T-helper 2 cell treated with Interferon-gamma antibody and Interleukin-4, amounts not matched to agents 5 μg/mL and 100 μg/mL, for 36 hours (primary cell): ENCODE measurements at places on chromosomes 12 and 14.

DNA sequence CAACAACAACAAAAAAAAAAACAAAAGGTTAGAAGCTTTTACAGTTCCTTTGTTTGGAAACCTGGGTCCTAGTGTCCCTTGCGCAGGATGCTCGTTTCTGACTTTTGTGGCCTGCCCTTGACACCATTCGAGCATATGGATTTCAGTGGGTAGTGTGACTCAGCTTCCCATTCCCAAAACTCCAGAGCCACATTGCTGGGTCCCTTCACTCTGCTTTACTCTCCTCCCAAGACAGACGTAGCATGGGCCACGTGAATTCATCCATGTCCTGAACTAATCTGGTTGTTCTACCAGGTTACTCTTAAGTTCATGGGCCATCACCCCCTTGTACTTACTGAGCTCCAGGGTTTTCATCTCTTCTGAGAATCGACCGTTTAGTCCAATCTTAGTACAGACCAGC is 68.0 kb upstream of the MAX start:
- DNase-seq, result no peak

- no peak for DNase-seq
Measured at GRCh38 chr12:66763467-66763866, 84.6 kb upstream of the GRIP1 start.

GRCh38 chr12:104280717-104281458 is 22.7 kb upstream of the EID3 start:
- DNase-seq, result no peak

- DNase-seq, result no peak
Measured at GRCh38 chr12:116556964-116557698, 2.0 kb upstream of the MAP1LC3B2 start.

DNA sequence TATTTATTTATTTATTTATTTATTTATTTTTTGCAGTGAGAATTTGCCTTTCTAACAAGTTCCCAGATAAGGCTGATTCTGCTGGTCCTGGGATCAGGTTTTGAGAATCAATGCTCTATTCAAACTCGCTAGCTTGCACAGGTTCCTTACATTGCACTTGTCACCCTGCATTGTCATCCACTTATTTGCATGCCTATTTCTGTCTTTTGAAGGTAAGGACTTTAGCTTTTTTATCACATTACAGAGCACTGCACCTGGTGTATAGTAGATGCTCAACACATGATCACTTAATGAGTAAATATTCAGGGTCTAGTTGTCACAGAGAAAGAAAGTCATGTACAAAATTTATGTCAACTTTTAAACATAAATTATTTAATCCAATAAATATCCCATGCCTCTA is 219.7 kb upstream of the BTG1 start:
- no peak for DNase-seq

- no peak for DNase-seq
Measured at GRCh38 chr12:76784600-76785051, 20.7 kb downstream of the ZDHHC17 start.

DNA sequence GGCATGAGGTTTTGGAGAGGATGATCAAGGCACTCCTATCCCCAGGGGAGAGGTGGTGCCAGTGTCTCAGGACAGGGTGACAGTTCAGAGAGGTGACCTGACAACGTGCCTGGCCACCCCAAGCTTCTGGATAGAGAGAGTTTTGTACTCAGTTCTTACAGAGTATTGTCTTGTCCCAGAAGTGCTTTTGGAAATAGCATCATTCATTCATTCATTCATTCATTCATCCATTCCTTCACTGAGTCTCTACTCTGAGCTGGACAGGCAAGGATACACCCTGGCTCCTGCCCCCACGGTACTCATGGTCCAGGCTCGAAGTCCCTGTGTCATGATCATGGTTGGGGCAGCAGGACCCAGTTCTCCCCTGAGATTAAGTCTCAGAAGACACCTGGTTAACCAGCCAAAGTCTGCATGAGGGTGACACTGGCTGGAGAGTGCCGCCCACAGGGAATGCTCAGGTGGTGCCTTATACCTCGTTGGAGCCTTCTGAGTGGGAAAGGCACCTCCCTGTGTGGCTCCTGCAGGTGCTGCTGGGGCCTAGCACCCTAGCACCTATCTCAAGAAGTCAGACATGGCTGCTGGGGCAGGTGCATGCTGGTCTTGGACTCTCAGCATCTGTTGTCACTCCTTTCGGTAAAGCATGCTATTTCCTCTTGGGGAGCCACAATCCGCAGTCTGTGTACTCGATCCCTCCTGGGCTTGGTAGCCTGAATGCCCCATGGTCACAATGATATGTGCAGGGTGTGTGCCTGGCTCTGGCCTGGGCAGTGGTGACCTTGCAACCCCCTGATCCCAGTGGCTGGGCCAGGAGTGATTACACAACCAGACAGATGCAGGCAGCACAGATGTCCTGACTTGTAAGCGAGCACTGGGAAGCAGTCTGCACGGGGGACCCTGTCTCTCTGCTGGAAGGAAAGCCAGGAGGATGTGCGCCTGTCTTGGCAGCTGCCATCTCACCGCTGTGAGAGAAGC is 57.8 kb downstream of the C14orf132 start:
- DNase-seq, result no peak

GRCh38 chr12:24750263-24750662 is 198.6 kb downstream of the BCAT1 start:
- no peak for DNase-seq

GRCh38 chr14:20587489-20588154 is at the start of gene RNASE11:
Gene RNASE11, minus strand, starts transcription at chr14:20588001.
- no peak for DNase-seq

DNA sequence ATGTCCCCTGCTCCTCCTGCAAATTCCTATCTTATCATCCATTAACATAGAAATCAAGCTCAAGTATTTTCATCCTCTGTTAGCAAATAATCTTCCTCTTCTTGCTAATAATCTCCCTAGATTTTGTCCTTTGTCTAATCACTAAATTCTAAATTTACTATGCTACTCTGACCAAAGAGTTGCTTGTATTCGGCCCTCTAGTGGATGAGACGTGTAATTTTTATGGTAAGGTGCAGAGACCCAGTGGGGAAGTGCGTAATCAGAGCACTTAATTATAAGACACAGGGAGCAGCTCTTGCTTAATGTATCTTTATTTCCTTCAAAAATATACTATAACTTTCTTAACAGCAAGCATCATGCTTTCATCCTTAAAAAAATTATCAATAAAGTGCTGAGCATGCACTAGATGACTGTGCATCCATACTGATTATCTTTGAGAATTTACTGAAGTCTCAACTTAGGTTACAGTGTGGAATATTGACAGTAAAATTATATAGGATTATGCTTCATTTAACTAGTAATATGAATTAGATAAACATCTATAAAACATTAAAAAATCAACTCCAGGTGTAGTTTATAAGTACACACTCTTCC is 212.6 kb downstream of the SLC16A7 start:
- DNase-seq, result no peak

GRCh38 chr14:105420974-105421674 is 1.5 kb downstream of the MTA1 start:
- DNase-seq, result no peak

- DNase-seq, result no peak
Measured at GRCh38 chr14:95346820-95347219, 27.1 kb upstream of the CLMN start.

DNA sequence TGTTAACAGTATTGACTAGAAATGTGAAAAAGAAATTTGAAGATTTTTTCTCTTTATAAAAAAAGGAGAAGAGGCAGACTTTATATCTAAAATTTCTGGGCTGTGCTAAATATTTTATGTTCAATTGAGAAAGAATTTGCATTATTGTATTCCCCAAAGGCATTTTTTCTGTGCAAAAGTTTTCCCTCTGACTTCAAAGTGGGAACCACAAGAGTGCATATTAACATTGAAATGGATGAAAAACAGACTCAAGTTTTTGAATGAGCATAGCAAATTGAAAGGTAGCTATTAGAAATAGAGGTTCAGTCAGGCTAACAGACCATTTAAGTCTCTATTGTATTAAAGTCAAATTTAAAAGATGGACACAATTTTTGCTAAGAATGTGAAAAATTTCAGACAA is 95.2 kb downstream of the RASSF9 start:
- no peak for DNase-seq

DNA sequence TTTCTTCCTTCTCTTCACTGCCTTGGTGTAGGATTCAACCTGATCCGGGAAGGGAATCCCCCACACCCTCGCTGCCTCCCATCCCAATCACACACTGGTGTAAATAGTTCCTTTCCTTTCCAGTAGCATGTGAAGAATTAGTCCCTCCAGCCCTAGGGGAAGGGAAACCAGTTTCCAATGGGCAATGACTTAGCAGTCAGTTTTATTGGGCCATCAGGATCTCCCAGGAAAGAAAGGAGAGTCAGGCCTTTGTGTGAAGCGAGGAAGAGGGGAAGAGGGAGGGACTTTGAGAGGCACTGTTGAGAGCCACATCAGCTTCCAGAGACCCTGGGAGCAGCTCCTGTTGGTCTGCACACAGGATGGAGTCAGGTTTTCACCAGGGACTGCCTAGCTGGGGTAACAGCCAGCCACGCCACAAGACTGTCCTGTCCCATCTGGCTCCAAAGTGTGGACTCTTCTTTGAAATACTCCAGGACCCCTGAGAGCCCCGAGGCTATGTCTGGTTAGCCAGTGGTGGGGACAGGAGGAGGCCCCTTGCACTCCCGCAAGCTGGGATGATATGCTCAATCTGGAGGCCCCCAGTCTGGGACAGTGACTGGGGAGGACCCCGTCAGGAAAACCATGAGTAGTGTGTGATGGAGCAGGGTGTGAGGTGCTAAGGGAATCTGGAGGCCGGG is 27.9 kb downstream of the MOAP1 start:
- DNase-seq, result no peak

- DNase-seq, result no peak
Measured at GRCh38 chr12:96383991-96384390, 16.2 kb downstream of the CDK17 start.

DNA sequence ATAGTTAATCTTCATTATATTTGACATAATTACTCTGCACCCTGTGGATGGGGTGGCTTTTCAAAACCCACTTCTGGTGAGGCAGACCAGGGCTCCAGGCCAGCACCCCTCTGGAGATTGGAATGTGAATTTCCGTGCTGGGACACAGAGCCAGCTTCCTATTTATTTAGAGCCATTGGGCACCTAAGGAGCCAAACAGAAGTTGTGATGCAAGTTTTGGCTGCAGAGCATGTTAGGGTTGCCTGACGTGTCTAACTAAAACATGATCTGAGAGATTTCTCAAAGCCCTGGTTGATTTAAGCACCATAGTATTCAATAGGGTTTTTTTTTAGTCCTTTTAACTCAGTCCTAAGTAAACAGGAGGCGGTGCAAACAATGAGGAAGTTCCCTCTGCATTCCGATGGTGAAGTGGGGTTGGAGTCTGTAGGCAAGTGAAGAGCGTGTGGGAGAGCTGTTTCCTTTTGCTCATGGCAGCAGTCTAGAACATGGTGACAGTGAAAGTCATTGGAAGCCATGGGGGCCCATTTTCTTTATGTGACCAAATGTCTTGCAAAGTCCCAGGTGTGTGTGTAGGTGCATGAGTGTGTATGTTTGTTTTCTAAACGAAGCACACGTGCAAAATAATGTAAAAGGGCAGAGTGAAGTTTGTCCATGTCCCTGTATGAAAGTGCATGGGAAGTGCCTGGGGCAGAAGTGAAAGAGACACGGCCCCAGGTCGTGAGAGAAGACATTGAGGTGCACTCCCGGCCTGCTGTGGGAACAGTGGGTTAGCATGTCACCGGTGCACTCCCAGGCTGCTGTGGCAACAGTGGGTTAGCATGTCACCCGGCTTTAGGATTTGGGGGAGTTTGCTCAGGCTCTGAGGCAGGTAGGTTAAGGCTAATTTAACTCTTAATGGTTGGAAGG is 117.7 kb downstream of the PRKCH start:
- DNase-seq, result no peak

DNA sequence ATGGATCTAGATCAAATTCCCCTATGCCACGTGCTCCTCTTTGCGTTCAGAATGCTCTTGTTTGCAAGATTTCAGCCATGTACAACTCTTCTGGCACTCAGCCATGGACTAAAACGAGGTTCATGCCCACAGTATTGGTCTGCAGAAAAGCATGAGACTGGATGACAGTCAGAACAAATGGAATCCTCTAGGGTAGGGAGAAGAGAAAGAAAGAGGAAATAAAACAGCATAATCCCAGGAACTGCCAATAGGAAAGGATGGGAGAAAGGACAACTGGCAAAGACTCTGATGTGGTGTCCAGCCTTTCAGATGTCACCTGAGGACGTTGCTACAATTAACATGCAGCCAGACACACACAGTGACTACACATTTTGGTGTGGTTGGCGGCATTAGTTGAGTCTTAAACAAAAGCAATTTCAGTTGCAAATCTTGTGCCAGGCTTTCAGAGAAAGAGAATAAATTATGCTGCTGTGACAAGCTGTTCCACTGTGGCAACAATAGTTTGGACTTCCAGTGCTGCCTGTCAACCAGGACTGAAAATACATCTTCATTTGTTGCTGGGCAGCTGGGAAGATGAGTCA is 338.0 kb downstream of the RGS6 start:
- no peak for DNase-seq

DNA sequence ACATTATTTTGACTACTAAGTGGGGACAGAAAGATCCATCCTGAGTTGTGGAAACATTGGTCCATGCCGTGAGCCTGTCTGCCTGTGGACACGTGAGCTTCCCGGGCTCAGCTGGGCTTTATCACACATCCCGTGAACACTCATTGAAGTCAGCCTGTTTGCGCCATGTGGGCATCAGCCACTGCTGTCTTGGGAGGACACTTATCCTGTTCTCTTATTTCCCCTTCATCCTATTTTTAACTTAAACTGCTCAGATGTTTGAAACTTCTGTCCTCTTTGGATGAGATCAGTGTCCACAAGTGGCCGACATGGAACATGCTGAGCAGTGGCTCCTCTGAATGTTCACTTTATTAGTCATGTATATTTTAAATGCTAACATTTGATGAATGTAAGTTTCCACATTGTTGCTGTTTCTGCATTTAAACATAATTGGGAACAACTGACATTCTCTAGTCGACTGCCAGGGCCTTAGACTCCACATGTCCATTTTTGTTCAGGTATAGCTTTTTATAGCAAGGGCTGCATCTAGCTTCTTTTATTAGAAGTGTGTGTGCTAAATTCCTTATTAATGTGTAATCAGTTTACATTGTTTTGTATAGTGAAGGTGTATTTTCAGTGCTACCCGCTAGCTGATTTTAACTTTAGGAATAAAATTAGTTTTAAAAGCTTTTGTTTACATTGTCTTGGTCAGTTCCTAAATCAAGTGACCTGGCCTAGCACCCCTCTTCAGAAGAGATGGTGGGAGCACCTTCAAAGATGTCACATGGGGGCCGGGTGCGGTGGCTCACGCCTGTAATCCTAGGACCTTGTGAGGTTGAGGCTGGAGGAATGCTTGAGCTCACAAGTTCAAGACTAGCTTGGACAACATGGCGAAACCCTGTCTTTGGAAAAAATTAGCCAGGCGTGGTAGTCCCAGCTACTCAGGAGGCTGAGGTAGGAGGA is 24.0 kb downstream of the RNF34 start:
- no peak for DNase-seq

GRCh38 chr12:1821805-1822204 is 1.4 kb downstream of the LRTM2 start:
- DNase-seq, result no peak
